ENCODE measurements at places on chromosomes 2 and 18. TPM values are rescaled to one million over a fixed set of nuclear protein-coding genes. Genes with fewer than 3 reads are reported as not detected.

PKDCC gene
- 48.0 TPM for total RNA-seq

CLASP1 gene
- total RNA-seq = 53.9 TPM

MBD5 gene
- 29.6 TPM for total RNA-seq

- DNase-seq = no peak
- no peak overlapping the region for H3K27ac ChIP-seq
- H3K27me3 ChIP-seq = no peaks in the 10 kb centered on the region
- no peaks in the 10 kb centered on the region for H3K4me1 ChIP-seq
Observed at GRCh38 chr18:5425721-5426120, 118.1 kb downstream of the EPB41L3 start.

DNA sequence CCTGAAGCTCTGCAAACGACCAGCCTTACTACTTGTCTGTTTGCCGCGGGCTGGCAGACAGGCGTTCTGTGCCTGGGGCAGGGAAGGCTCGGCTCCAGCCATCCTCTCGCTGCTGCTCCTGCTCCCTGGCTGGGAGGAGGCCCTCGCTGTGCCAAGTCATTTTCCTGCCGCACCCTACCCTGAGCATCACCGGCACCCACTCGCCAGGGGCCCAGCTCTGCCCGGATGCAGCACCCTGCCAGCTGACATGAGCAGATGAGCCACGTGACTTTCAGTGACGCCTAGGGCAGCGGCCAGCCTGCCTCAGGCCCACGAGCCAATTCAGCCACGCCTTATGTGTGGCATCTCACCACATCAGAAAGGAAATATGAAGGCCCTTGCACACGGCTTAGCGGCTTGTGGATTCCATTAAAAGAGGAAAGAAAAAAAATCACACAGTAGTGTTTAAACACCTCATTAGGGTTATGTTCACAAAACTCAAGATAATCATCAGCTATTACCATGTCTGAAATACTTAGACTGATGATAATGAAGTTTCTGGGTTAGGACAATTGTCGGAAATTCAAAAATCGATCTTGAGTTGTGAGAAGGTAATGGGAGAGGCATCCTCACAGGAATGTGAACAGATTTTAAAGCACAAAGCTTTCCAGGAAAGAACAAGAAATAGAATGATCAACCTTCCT lies 250.5 kb downstream of the TWIST2 start:
- no peak for DNase-seq
- H3K4me3 ChIP-seq = no peak overlapping the region
- no peaks in the 10 kb centered on the region for H3K4me1 ChIP-seq
- H3K36me3 ChIP-seq = no peaks in the 10 kb centered on the region
- no peak overlapping the region for H3K27ac ChIP-seq

GRCh38 chr2:98372121-98372520 lies 25.9 kb downstream of the CNGA3 start:
- H3K36me3 ChIP-seq = no peaks in the 10 kb centered on the region
- H3K27ac ChIP-seq = no peak overlapping the region
- no peak overlapping the region for H3K4me3 ChIP-seq
- no peaks in the 10 kb centered on the region for H3K27me3 ChIP-seq
- no peaks in the 10 kb centered on the region for H3K4me1 ChIP-seq

- no peak for DNase-seq
- no peak overlapping the region for H3K27ac ChIP-seq
- H3K27me3 ChIP-seq = no peaks in the 10 kb centered on the region
- H3K36me3 ChIP-seq = no peaks in the 10 kb centered on the region
- no peaks in the 10 kb centered on the region for H3K4me1 ChIP-seq
Observed at GRCh38 chr2:161123531-161124030, 36.6 kb upstream of the TANK start.

FOSL2 gene
- 4.5 TPM for total RNA-seq

POMC gene
- total RNA-seq = 2.2 TPM

GRCh38 chr2:96471772-96472171 lies 33.4 kb downstream of the NEURL3 start:
- no peaks in the 10 kb centered on the region for H3K27me3 ChIP-seq
- H3K27ac ChIP-seq = no peak overlapping the region
- H3K4me1 ChIP-seq = no peaks in the 10 kb centered on the region
- no peaks in the 10 kb centered on the region for H3K36me3 ChIP-seq

DNA sequence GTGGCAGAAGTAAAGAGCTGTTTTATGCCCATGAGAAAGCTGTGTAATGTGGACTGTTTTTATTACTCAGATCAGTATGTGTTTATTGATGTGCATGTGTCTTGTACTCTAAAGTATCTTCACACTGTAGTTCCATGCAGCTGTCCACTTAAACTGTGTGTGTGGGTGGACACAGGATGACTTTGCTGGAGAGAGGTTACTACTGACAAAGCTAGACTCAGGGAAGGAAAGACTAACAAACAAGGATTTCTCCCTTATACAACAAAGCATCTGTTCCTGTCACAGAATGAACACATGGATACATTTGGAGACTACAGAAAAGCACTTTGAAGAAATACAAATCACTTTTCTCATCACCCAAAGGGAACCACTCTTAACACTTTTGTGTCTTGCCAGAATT lies 10.0 kb downstream of the FHOD3 start:
- no peak overlapping the region for H3K4me3 ChIP-seq
- no peaks in the 10 kb centered on the region for H3K27me3 ChIP-seq
- H3K27ac ChIP-seq = no peak overlapping the region
- peaks cover 16% of the 10 kb centered on the region for H3K4me1 ChIP-seq
- H3K36me3 ChIP-seq = no peaks in the 10 kb centered on the region

GRCh38 chr2:218168635-218169462 lies 2.1 kb upstream of the CXCR1 start:
- H3K27ac ChIP-seq = no peak overlapping the region
- H3K36me3 ChIP-seq = no peaks in the 10 kb centered on the region
- no peak overlapping the region for H3K4me3 ChIP-seq
- peak; percentile 92 for DNase-seq
- H3K4me1 ChIP-seq = no peaks in the 10 kb centered on the region

GRCh38 chr2:196252408-196253115 lies 81.2 kb upstream of the STK17B start:
- H3K4me1 ChIP-seq = no peaks in the 10 kb centered on the region
- H3K36me3 ChIP-seq = no peaks in the 10 kb centered on the region
- no peak for DNase-seq
- no peak overlapping the region for H3K27ac ChIP-seq

- H3K27ac ChIP-seq = peak overlapping the region; percentile 47
- H3K4me3 ChIP-seq = no peak overlapping the region
- peaks cover 8% of the 10 kb centered on the region for H3K27me3 ChIP-seq
- H3K4me1 ChIP-seq = peaks cover 35% of the 10 kb centered on the region
- DNase-seq = no peak
Observed at GRCh38 chr2:42045848-42046748, 1.7 kb upstream of the PKDCC start.

GRCh38 chr2:202773301-202773973 lies 98.1 kb downstream of the ICA1L start:
- H3K27ac ChIP-seq = no peak overlapping the region
- no peak for DNase-seq
- no peaks in the 10 kb centered on the region for H3K36me3 ChIP-seq
- H3K4me1 ChIP-seq = no peaks in the 10 kb centered on the region
- no peak overlapping the region for H3K4me3 ChIP-seq

RGPD4 gene
- total RNA-seq = 0.08 TPM

DNA sequence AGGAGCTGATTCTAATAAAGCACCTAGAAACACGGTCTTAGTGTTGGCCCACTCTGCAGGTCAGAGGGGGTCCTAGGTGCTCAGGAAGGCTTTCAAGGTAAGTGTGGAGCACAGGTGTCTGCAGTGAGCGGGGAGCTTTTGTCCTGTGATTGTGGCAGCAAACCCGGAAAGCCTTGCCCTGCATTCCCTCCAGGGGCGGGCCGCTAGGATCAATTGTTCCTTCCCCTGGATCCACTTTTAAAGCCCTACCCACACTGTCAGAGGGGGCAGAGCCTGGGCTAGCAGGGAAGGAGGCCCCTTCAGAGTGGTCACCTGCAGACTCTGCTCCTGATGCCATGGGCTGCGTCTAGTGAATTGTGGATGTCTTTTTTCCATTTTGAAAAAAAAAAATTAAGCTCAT lies 176.0 kb downstream of the CTIF start:
- no peak for DNase-seq
- no peaks in the 10 kb centered on the region for H3K36me3 ChIP-seq
- no peak overlapping the region for H3K27ac ChIP-seq
- H3K4me3 ChIP-seq = no peak overlapping the region
- H3K4me1 ChIP-seq = peaks cover 1% of the 10 kb centered on the region

- H3K27ac ChIP-seq = no peak overlapping the region
- no peak for DNase-seq
- H3K36me3 ChIP-seq = no peaks in the 10 kb centered on the region
- no peaks in the 10 kb centered on the region for H3K27me3 ChIP-seq
- H3K4me3 ChIP-seq = no peak overlapping the region
Observed at GRCh38 chr2:113069676-113070605, 2.2 kb downstream of the IL1F10 start.

DNA sequence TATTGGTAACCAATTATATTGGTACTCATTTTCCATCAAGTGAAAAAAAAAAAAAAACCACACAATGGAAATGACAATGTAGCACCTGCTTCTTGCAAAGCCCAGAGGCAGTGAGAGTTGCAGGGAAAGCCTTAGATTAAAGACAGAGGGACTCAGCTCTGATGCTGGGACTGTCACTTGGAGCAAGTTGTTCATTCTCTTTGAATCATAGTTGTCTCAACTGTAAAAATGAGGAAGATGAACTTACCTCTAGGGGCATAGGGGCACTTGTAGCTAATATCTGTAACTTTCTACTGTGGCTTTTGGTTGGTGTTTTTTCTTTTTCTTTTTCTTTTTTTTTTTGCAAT lies 81.4 kb upstream of the LPIN2 start:
- H3K27ac ChIP-seq = no peak overlapping the region
- no peak for DNase-seq
- H3K4me1 ChIP-seq = no peaks in the 10 kb centered on the region
- H3K27me3 ChIP-seq = no peaks in the 10 kb centered on the region
- no peaks in the 10 kb centered on the region for H3K36me3 ChIP-seq

DNA sequence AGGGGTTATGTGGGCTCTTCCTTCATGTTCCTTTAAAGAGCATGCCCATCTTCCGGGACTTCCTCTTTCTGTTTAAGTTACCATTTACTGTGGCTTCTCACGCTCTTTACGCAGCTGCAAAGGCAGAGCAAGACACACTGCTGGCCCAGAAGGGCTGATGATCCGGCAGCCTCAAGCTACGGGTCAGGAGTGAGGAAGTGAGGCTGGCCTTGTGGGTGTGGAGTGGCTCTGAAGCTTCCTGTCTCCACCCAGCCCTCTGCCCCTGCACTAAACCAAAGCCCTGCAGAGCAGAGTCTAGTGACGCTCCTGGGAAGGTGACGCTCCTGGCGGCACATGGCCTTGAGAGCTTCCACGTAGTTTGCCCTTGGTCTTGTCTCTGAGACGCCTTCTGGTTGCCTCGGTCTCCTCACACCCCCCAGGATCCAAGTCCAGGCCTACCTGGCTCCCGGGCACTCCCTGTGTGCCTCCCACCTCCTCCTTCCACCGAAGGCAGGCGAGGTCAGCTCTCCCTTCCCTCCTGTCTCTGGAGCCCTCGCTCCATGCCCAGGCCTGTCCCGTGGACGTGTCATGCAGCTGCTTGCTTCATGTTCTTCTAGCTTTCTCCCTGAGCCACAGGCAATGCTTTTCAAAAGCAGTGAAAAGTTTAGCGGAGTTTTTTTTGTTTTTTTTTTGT lies 50.3 kb downstream of the ARL4C start:
- no peak overlapping the region for H3K27ac ChIP-seq
- no peaks in the 10 kb centered on the region for H3K36me3 ChIP-seq
- no peak overlapping the region for H3K4me3 ChIP-seq
- H3K27me3 ChIP-seq = no peaks in the 10 kb centered on the region

DNA sequence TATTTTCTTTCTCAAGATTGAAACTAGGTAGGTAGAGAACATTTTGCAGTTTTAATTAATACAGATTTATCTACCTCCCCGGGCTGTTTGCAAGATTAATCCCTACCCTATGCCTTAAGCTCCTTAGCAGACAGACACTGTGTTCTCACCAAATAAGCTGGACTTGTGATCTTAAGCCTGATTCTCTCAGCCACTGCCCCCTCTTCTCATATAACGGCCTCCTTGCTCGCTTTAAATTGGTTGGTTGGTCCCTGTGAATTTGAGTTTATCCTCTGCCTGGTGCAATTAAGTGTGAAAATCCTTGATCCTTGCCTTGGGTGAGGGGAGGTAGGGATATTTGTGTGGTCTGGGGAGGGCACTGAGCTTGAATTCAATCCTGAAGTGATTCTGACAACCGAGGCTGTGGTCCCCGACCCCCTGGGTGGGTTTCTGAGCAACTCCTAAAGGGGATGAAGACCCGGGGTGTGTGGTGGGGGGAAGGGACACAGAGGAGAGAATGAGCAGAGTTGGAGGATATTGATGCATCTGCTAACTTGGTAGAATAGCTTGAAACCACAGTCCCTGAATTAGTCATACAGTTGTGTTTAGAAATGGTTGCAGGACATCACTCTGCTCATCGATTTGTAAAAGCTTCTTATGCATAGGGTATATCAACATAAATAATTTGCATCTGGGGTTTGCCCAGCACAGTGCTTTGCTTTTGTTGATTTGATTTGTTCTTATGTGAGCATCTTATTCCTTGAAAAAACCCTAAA lies 36.9 kb upstream of the NCKAP5 start:
- no peaks in the 10 kb centered on the region for H3K27me3 ChIP-seq
- 0 out of 2 replicates have a peak, but pooled peaks cover 2% of the 10 kb centered on the region for H3K4me1 ChIP-seq
- DNase-seq = no peak
- H3K36me3 ChIP-seq = no peaks in the 10 kb centered on the region
- no peak overlapping the region for H3K27ac ChIP-seq

DNA sequence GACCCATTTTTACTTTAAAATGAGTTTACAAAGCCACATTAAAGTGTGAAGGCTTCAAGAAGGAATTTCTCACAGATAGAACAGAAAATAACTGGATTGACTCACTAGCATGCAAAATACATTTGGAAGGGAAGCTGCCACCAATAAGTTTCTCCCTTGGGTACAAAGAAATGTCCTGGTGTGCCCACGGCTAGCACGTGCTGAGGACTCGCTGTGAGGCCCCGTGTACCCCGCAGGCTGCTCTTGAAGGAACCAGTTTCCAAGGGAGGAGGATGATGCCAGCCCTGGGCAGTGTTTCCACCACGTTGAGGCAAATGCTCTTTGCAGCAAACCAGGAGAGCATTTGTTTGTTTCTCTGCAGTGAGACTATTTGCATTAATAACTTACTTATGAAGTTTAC lies 207.3 kb downstream of the SH3RF3 start:
- peaks cover 2% of the 10 kb centered on the region for H3K4me1 ChIP-seq
- H3K4me3 ChIP-seq = no peak overlapping the region
- no peaks in the 10 kb centered on the region for H3K27me3 ChIP-seq
- H3K36me3 ChIP-seq = no peaks in the 10 kb centered on the region

ITGA4 gene
- 2.1 TPM for total RNA-seq

GRCh38 chr2:237886685-237887481 lies 27.5 kb downstream of the RAMP1 start:
- H3K27me3 ChIP-seq = no peaks in the 10 kb centered on the region
- 0 out of 2 replicates have a peak, but pooled peaks cover 2% of the 10 kb centered on the region for H3K4me1 ChIP-seq
- H3K36me3 ChIP-seq = no peaks in the 10 kb centered on the region

- no peak for DNase-seq
- no peak overlapping the region for H3K4me3 ChIP-seq
- no peak overlapping the region for H3K27ac ChIP-seq
- H3K36me3 ChIP-seq = no peaks in the 10 kb centered on the region
- no peaks in the 10 kb centered on the region for H3K4me1 ChIP-seq
- H3K27me3 ChIP-seq = no peaks in the 10 kb centered on the region
Observed at GRCh38 chr2:10501980-10502802, 54.1 kb upstream of the ODC1 start.

All from H1 (cell line).